ENCODE measurements at places on chromosomes 7 and 10. TPM values are rescaled to one million over a fixed set of nuclear protein-coding genes. Genes with fewer than 3 reads are reported as not detected.

- H3K27me3 ChIP-seq, result no peaks in the 10 kb centered on the region
- no peak overlapping the region for H3K27ac ChIP-seq
- H3K4me3 ChIP-seq, result peak overlapping the region; percentile 97
- peaks cover 52% of the 10 kb centered on the region for H3K36me3 ChIP-seq
- peaks cover 14% of the 10 kb centered on the region for H3K4me1 ChIP-seq
Observed at GRCh38 chr7:143265017-143265693, 1.9 kb downstream of the GSTK1 start.

DNA sequence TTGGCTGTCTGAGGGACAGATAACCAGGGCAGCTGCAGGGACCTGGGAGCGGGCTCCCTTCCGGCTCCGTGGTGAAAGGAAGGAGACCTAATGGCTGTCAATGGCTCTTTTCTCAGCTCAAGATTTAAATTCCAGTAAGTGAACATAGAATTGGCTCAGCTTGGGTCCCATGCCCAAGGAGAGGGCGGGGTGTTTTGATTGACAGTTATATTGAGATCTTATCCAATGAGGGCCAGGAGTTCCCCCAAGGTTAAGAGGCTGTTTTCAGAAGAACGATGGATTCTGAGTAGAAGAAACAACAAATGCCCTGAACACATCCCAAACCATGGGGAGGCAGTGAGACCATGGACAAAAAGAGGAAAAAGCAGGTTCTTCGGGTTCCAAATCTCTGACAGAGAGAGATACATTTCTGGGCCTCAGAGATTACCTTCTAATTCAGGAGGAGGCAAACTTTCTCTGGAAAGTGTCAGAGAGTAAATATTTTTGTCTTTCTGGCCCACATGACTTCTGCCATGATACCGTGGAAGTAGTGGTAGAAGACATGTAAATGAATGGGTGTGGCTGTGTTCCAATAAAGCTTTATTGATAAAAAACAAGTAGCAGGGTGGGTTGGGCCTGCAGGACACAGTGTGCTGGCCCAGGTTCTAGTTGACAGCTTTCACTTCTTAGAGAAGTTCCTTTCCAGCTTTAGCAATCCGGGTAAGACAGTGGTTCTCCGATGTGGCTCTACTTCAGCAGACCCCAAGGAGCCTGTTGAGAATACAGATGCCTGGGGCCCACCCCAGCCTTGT is 219.6 kb downstream of the RPS24 start:
- DNase-seq, result no peak
- no peaks in the 10 kb centered on the region for H3K36me3 ChIP-seq
- peaks cover 8% of the 10 kb centered on the region for H3K4me1 ChIP-seq
- H3K4me3 ChIP-seq, result no peak overlapping the region

DNA sequence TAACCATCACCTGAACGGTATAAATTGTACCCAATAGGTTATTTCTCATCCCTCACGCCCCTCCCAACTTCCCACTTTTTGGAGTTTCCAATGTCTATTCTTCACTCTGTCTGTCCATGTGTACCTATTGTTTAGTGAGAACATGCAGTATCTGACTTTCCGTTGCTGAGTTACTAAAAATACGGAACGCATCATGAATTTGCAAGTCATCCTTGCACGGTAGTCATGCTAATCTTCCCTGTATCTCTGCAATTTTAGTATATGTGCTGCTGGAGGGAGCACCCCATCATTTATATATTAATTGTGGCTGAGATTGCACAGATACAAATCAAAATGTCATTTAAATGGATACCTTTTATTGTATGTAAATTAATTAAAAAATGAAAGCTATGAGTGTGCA is 75.7 kb upstream of the SFMBT2 start:
- no peak for DNase-seq
- no peak overlapping the region for H3K4me3 ChIP-seq
- peaks cover 60% of the 10 kb centered on the region for H3K27me3 ChIP-seq
- no peaks in the 10 kb centered on the region for H3K4me1 ChIP-seq

DNA sequence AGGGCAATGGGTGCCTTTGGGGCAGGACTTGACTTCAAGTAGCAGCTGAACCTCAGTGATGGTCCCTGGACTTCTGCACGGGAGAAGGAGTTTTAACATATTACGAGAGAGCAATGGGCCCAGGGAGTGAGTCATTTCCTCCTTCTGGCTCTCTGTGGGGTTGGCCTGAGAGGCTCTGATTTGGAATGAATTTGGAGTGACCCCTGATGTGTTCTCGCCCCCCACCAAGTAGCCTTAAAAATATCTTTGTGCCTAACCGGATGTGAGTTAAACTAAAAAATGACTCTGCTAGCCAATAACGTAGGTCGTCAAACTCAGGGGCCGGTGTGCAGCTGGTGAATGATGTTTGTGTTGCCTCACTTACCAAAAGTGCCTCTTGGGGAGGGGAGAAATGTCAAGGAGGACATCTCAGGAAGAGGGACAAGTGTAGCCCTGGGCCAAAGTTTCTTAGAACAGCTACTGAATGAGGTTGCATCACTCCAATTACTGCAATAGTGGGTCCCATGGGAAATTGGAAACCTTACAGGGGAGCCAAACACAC is 656.6 kb downstream of the INHBA start:
- DNase-seq, result peak; percentile 31
- peaks cover 14% of the 10 kb centered on the region for H3K36me3 ChIP-seq
- H3K4me1 ChIP-seq, result peaks cover 54% of the 10 kb centered on the region
- peak overlapping the region; percentile 66 for H3K27ac ChIP-seq
- no peaks in the 10 kb centered on the region for H3K27me3 ChIP-seq

The INMT gene
- total RNA-seq, result not detected

DNA sequence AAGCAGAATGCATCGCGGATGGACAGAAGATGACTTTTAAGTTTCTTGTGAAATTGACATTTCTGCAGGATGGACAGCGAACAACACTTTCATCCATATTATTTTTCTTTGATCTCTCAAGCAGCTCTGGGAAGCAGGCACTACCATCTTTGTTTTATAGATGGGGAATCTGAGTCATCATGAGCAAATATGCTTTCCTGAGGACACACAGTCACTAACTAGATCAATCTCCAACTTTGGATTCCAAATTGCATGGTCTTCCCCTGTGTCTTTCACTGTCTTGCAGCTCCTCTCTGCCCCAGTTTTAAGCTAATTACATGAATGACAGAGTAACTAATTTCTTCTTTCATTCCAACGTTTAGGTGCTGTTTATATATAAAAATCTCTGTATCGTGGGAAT is 201.5 kb downstream of the ADAM12 start:
- H3K27me3 ChIP-seq, result peaks cover 65% of the 10 kb centered on the region
- H3K36me3 ChIP-seq, result no peaks in the 10 kb centered on the region
- DNase-seq, result no peak
- no peak overlapping the region for H3K27ac ChIP-seq

DNA sequence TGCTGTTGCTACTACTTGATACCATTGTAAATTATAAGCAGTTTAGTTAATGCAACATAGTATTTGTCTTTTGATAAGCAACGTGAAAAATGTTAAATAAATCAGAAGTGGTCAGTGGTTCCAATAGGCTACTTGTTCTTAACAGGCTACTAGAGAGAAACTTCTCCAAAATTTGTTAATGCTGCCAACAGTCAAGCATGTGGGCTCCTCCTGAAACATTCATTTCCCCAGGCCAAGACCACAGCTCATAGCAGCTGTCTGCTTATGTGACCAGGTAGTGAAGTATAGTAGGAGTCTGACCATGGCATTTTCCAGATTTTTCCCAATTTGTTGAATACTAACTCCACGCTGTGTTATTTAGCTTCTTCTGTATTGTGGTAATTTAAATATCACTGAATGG is 81.0 kb downstream of the CYP51A1 start:
- H3K27ac ChIP-seq, result no peak overlapping the region
- no peak overlapping the region for H3K4me3 ChIP-seq
- DNase-seq, result no peak
- no peaks in the 10 kb centered on the region for H3K4me1 ChIP-seq
- no peaks in the 10 kb centered on the region for H3K27me3 ChIP-seq
- H3K36me3 ChIP-seq, result no peaks in the 10 kb centered on the region

The BMPR1A gene
- total RNA-seq, result 21.4 TPM
